ENCODE measurements at places on chromosomes 2 and 18.

DNA sequence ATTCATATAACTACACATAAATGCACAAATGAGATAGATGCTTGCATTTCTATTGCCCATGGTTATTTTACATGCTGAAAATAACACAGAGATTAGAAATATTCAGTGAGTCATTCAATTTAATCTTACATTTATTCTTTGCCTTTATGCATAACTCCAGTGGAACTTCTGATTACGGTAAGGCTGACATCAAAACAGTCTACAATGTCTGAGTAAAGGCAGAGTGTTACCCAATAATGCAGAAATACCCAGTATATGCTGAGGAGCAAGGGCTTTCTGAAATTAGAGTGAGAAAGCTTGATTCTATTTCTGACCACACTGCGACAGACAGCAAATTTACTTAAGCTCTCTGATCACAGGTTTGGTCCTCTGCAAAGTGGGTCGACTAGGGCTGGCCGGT is 9.2 kb downstream of the NMI start:
- no peak for DNase-seq

GRCh38 chr2:118040891-118041290 is 27.0 kb upstream of the CCDC93 start:
- DNase-seq = no peak

DNA sequence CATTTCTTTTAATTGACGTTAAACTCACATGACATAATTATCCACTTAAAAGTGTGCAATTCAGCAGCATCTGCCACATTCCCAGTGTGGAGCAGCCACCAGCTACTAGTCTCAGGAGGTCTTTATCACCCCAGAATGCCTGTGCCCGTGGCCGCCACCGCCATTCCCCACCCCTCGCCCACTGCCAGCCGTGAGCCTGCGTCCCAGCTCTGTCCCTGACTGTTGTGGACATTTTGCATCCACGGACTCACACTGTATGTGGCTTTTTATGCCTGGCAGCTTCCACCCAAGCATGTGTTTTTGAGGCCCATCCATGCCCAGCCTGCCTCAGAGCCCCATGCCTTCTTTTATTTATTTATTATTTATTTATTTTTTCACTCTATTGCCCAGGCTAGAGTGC is 9.2 kb downstream of the BOK start:
- DNase-seq = no peak

DNA sequence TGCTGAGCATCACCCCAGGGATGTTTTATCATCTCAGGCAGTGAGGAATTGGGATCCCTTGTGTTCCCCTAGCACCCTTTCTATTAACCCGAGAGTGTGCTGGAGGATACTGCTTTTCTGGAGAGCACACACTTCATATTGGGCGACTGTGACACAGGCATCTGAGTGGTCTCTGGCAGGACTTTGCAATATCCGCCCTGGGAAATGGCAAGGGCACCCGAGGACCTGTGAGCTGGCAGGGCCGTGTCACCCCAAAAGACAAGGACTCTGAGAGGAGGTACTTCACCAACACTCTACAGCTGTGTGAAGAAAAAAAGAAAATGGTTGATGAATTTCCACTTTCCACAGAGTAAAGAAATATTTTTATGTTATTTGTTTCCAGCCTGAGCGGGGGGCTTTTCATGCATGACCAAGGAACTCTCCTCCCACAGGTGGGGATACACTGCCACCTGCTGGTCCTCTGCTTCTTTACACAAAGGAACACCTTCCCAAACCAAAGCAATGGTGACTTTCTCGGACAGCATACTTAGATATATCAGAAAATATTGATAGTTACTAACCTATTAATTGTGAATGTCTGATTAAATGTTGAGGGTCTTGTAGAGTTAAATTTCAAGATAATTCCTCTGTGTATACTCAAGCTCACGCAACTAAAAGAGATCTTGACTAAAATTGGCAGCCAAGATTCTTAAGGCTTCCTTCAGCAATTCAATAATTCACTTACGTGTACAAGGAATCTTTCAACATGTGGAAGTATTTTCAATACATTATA is 45.9 kb upstream of the REG3G start:
- no peak for DNase-seq

GRCh38 chr2:121567957-121568409 is 37.3 kb downstream of the RNU4ATAC start:
- no peak for DNase-seq

GRCh38 chr2:101759162-101759561 is 61.7 kb downstream of the MAP4K4 start:
- no peak for DNase-seq

- DNase-seq = no peak
Measured at GRCh38 chr2:202406445-202406978, 30.4 kb downstream of the BMPR2 start.

GRCh38 chr2:57204364-57204763 is 842.2 kb upstream of the VRK2 start:
- DNase-seq = no peak

DNA sequence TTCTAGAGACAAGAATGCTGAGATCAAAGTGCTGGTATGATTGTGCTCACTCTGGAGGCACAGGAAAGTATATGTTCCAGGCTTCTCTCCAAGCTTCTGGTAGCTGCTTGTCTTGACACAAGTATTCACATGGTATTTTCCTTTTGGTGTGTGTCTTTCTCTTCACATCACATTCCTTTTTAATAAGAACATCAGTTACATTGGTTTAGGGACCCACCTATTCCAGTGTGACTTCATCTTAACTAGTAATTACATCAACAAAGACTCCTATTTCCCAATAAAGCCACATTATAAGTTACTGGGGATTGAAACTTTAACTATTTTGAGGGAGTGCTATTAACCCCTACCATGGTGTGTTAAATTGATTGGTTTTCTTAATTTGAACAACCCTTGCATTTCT is 119.1 kb downstream of the FSIP2 start:
- DNase-seq = no peak

GRCh38 chr2:233131936-233132720 is 72.0 kb downstream of the INPP5D start:
- no peak for DNase-seq

Data from T47D (cell line).